COR-L47 (cell line): ENCODE measurements at places on chromosomes 1 and 21.
A peak's percentile ranks its signal among the peaks of the same experiment; 100 is the strongest.

- DNase-seq = no peak
Measured at GRCh38 chr1:52554267-52554640, 1.4 kb upstream of the TUT4 start.

- DNase-seq = no peak
Measured at GRCh38 chr1:107359472-107360241, 218.8 kb downstream of the NTNG1 start.

DNA sequence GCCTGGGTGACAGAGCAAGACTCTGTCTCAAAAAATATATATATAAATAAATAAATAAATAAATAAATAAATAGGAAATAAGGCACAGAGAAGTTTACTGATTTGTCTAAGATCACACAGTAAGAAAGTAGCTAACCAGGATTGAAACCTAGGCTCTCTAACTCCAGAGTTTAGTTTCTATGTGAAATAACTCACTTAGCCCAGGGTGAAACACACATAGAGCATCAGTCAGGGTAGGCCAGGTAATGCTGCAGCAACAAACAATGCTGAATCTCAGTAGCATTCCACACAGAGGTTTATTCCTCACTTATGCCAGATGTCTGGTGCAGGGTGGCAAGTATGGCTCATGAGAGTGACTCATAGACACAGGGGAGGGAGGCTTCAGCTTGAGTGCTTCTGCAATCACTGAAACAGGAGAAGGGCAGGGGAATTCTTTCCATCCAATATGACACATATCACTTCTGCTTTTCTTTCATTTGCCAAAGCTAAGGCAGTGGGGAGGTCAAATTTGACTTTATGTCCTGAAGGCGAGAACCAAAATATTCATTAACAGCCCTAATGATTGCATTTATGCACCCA is 37.1 kb upstream of the KANK4 start:
- no peak for DNase-seq

GRCh38 chr1:47931395-47931794 is 65.8 kb downstream of the TRABD2B start:
- DNase-seq = peak; percentile 73

- no peak for DNase-seq
Measured at GRCh38 chr1:153652805-153653500, 5.5 kb upstream of the SNAPIN start.
